ENCODE measurements at places on chromosomes 3 and 15. TPM values are rescaled to one million over a fixed set of nuclear protein-coding genes. Genes with fewer than 3 reads are reported as not detected.

DNA sequence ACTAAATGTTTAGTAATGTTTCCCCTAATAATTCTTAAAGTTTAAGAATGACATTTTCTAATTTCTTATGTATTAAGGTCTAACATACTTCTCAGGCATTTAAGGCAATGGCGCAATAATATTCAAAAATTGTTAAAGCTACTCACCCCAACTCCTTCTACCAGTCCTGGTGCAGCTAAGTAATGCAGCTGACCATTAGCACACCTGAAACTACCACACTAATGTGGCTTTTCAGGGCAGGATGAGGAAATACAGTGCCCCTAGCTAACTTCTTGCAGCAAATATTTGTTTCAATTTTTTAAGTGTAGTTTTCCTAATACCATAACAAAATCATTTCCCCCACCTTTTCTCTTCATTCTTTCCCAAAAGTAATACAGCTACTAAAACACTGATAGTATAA is 827.7 kb downstream of the FHIT start:
- H3K27me3 ChIP-seq, result no peaks in the 10 kb centered on the region
- no peak overlapping the region for H3K27ac ChIP-seq
- H3K36me3 ChIP-seq, result no peaks in the 10 kb centered on the region
- no peak for DNase-seq
- no peaks in the 10 kb centered on the region for H3K4me1 ChIP-seq
- H3K4me3 ChIP-seq, result no peak overlapping the region

GRCh38 chr3:64000453-64001055 is 22.7 kb downstream of the PSMD6 start:
- H3K4me3 ChIP-seq, result no peak overlapping the region
- no peaks in the 10 kb centered on the region for H3K27me3 ChIP-seq
- no peak for DNase-seq
- peaks cover 51% of the 10 kb centered on the region for H3K36me3 ChIP-seq

Gene TUSC7
- not detected for total RNA-seq

DNA sequence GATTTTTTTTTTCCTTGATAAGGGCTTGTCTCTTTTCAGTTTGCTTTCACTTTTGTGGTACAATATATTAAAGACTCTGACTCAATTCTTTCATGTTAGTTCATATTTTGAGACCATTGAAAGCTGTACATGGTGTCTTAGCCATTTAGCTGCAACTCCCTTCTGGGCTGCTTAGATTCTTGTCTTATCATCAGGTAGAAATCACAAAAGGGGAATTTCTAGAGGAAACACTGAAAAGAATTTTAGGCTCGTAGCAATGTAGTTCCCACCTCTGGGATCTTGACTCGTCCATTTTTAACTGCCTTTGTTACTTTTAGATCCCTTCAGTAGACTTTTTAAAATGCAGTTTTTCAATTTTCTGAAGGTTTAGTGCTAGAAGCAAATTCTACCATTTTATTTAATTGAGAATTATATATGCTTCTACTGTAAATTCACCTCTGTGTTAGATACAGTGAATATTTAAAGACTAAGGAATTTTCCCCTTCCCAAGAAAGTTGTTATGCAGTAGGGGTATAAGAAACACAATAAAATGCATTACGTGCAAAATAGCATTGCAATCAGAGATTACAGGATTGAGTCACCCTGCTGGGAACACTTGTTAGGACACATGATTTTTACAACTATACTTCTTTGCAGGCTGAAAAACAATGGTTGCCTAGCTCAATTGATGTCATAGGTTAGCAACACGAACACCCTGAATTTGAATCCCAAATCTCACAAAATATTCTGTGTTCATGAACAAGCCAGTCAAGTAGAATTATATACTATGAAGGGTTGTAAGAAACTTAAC is 772.7 kb downstream of the PDCD6IP start:
- H3K27me3 ChIP-seq, result no peaks in the 10 kb centered on the region
- H3K4me3 ChIP-seq, result no peak overlapping the region
- no peak overlapping the region for H3K27ac ChIP-seq
- H3K4me1 ChIP-seq, result no peaks in the 10 kb centered on the region
- DNase-seq, result no peak

DNA sequence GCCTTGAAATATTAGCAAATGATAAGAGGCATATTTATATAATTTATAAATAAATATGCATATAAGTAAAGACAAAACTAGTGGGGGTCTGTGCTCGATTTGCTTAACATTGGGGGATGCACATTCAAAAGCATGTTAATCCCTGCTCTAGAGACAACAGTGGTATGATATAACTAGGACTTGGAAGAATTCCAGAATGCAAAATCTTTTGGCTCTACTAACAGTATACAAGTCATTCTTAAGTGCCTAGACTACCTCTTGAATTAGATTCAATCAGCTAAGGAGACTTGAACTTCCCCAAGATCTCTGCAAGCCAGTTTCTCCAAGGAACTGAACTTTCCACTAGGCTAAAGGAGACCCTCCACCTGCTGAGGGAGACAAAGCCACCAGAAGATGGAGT is 282.7 kb upstream of the RORA start:
- H3K27ac ChIP-seq, result no peak overlapping the region
- H3K36me3 ChIP-seq, result no peaks in the 10 kb centered on the region
- DNase-seq, result no peak
- no peak overlapping the region for H3K4me3 ChIP-seq
